ENCODE measurements at places on chromosomes 2 and 18.
A peak's percentile ranks its signal among the peaks of the same experiment; 100 is the strongest.

DNA sequence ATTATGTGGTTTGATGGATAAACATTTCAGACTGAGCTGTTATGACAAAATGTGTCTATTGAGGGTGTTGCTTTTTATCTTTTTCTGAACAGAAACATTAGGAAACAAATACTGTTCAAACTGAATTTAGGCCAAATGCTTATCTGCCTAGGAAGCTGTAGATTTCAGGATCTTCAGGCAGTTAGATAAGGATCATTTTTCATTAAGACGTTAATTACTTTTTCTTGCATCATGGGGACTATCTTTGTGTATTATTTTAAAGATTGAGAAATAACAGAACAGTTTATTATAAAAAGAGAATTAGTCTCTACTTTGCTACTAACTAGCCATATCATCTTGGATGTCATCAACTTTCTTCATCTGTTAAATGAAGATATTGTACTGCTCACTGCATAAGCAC lies 107.5 kb downstream of the TTC27 start:
- DNase-seq = no peak

- no peak for DNase-seq
Measured at GRCh38 chr18:3135536-3135935, 84.2 kb downstream of the MYOM1 start.

- no peak for DNase-seq
Measured at GRCh38 chr18:49524349-49524748, 37.3 kb upstream of the C18orf32 start.

DNA sequence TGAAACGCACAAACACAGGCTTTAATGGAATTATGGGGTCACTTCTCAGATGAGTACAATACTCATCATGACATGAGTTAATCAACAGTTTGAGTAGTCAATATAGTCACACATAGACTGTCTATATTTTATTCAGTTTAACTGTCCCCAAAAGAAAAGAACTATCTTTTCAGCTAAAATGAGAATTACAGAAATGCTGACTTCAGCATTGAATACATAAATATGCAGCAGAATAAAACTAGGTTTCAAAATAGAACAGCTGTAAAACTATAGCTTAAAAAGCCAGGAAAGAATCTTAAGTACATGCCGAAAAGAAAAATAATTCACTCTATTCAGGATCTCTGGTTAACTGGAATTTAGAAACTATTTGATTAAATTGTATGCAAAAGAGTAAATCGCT lies 30.0 kb downstream of the SMAD4 start:
- no peak for DNase-seq

GRCh38 chr2:29522951-29523669 lies 398.3 kb downstream of the ALK start:
- no peak for DNase-seq

- no peak for DNase-seq
Measured at GRCh38 chr2:240377366-240377765, 58.1 kb upstream of the GPC1 start.

GRCh38 chr2:96757477-96757860 lies 3.2 kb upstream of the CNNM4 start:
- DNase-seq = no peak

DNA sequence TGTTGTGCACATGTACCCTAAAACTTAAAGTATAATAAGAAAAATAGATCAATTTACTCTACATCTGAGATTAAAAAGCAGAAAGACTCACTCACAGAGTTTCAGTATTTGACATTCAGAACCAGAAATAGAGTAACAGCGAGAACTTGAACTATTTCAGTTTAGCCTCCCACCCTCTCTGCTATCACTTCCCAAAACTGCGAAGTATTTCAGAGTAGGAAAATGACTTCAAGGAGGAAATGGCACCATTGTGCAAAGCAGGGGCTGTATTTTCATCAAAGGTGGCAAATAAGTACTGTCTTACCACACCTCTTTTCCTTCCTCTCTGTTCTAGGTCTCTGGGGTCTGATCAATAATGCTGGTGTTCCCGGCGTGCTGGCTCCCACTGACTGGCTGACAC lies 13.6 kb downstream of the DHRS9 start:
- no peak for DNase-seq

GRCh38 chr2:187338679-187339121 lies 109.4 kb downstream of the CALCRL start:
- no peak for DNase-seq

DNA sequence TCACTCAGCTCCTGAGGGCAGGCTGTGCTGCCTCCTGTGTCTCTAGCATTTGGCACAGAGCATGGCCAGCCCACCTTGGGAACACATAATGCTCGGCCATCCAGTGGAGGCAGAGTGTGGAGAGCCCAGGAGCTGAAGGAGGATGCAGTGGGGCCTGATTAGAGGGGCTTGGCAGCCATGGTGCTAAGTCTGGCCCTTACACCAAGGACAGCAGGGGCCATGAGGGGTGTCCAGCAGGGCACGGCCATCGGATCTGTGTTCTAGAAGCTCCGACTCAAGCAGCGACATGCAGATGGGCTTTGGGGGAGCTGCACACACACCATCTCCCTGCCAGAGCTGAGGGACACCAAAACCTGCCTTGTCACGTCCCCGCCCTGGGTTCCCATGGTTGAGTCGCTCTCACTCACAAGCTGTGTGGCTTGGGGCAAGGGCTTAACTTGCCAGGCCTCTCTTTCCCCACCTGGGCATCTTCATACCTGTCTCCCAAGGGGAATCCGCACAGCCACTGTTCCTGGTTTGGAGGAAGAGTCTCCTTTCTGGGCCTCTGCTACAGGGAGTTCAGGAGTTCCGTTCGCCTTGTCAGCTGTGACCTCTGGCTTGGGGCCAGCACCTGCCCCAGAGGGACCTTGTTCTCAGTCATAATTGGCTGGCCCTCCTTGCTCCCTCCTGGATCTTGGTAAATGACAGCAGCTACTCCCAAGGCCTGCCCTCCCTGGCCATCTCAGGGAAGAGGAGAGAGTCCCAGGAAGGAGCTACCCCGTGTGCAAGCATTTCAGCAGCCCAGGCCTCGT lies 1.3 kb upstream of the TOGARAM2 start:
- DNase-seq = no peak

GRCh38 chr2:219252084-219252483 lies 959 bp upstream of the TUBA4B start:
- peak; percentile 41 for DNase-seq

DNA sequence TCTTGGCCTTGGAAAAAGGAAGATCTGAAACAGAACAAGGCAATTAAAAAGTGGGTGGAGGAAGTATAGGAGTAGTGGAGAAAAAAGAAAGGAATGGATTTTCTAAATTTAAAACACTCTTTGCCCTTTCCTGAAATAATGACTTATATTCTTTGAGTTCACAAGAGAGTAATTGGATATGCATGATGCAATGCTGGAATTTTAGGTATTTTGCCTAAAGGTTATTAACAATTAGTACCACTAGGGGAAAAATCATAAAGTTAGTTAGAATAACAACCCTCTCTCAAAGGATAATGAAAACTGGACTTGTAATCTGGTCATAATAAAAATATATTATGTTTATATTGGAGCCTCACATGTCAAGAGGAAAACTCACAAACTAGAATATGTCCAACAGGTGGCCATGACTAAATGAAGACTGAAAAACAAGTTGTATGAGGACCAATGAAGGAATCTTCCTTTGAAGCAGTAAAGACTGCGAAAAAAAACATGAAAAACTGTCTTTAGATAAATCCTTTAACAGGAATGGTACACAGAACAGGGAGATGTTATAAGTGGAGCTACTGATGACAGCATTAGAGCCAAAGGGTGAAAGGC lies 281.8 kb downstream of the NCKAP5 start:
- no peak for DNase-seq

DNA sequence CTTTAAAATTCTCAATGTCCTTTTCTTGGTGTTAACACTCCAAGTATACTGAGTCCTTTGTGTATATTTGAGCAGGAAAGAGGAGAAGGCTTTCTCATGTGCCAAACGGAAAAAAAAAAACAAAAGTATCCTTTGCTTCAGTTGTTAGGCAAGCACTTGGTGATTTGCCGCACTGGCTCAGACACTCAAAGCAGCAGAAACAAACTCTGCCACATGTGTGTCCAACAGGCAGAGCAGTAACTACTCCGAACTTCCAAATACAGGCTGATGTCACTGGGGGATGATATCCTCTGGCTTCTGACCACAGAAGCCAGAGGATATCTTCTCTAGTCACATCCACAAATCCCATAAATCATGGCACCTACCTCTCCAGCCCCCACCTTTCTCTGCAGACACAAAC lies 108.0 kb upstream of the SALL3 start:
- no peak for DNase-seq

All from activated CD4-positive, alpha-beta T cell treated with anti-CD3 and anti-CD28 coated beads for 4 hours (primary cell).